ENCODE measurements at places on chromosomes 1 and 21.

- no peak for DNase-seq
These were observed 8.9 kb downstream of the DCLRE1B start for GRCh38 chr1:113913887-113914664.

GRCh38 chr1:64546013-64546412, 76.1 kb downstream of the CACHD1 start:
- DNase-seq: no peak

GRCh38 chr1:7388488-7389185, 382.5 kb upstream of the VAMP3 start:
- DNase-seq: peak; percentile 13

DNA sequence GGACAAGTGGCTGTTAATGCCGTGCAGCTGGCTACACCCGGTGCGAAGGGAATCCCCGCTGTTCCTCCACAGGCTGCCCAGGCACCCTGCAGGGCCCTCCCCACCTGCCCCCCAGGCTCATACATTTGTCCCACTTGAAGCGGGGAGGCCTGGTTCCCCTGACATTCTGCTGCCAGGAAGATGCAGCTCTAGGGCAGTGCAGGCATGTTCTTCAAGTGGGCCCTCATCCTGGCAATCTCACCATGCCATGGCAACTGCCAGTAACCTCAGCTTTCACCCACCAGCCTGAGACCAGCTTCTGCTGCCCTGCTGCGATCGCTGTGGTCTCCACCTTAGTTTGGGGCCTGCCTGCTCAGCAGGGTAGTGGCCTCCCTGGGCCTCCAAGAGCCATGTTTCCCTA, 151.9 kb upstream of the COL6A1 start:
- DNase-seq: no peak

- DNase-seq: peak; percentile 69
These were observed 43.8 kb downstream of the DDR2 start for GRCh38 chr1:162676087-162676486.

- peak; percentile 31 for DNase-seq
These were observed 32.0 kb downstream of the EGLN1 start for GRCh38 chr1:231390071-231390470.

Measured in AG10803 (cell line).